Upper lobe of right lung (tissue), 1 donor: ENCODE measurements at places on chromosomes 11 and 22. TPM values are rescaled to one million over a fixed set of nuclear protein-coding genes. Genes with fewer than 3 reads are reported as not detected.

KDM4F gene
- not detected for total RNA-seq

DNA sequence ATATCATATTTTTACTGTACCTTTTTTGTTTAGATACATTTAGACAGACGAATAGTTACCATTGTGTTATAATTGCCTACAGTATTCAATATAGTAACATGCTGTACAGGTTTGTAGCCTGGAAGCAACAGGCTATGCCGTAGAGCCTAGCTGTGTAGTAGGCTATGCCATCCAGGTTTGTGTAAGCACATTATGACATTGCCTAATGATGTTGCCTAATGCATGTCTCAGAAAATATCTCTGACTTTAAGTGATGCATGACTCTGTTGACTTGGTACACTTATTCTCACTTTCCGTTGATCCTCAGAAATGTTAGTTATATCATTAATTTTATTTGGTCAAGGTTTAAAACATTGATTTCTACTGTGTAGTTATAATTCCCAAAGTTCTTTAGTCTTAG lies 39.9 kb downstream of the OR2AT4 start:
- H3K4me1 ChIP-seq: no peaks in the 10 kb centered on the region
- H3K36me3 ChIP-seq: no peaks in the 10 kb centered on the region
- no peak overlapping the region for H3K27ac ChIP-seq
- H3K27me3 ChIP-seq: no peaks in the 10 kb centered on the region
- H3K4me3 ChIP-seq: no peak overlapping the region
- no peak for DNase-seq

HEPN1 gene
- not detected for total RNA-seq

SCGB2A2 gene
- total RNA-seq: not detected

DNA sequence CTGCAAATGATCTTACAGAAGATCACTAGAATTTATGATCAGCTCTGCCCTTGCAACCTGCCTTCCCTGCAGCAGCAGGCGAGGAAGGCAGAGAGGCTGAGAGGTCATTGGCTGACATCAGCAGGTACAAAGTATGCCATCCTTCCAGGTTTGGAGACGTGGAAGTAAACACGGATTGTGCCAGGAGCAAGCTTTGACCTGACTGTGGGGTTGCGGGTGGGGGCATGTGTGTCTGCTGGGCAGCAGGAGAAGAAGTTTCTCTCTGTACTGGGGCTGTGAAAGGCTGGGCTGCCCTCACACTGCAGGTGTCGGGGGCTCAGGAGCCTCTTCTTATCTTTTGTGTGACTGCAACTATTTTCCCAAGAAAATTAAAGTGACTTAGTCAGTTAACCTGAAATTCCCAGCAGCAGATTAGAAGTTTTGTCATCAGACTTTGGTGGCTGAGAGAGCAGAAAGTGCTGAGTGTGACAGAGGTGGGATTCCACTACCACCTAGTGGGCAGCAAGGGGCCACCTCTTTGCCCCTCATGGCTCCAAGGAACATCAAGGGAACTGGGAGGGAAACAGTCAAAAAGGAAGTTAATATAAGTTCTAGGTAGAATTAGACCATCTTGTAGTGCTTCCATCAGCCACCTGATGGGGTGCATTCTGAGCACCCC lies 565.9 kb downstream of the ETS1 start:
- no peak overlapping the region for H3K4me3 ChIP-seq
- DNase-seq: no peak
- H3K36me3 ChIP-seq: no peaks in the 10 kb centered on the region
- no peak overlapping the region for H3K27ac ChIP-seq
- H3K27me3 ChIP-seq: no peaks in the 10 kb centered on the region
- no peaks in the 10 kb centered on the region for H3K4me1 ChIP-seq

DNA sequence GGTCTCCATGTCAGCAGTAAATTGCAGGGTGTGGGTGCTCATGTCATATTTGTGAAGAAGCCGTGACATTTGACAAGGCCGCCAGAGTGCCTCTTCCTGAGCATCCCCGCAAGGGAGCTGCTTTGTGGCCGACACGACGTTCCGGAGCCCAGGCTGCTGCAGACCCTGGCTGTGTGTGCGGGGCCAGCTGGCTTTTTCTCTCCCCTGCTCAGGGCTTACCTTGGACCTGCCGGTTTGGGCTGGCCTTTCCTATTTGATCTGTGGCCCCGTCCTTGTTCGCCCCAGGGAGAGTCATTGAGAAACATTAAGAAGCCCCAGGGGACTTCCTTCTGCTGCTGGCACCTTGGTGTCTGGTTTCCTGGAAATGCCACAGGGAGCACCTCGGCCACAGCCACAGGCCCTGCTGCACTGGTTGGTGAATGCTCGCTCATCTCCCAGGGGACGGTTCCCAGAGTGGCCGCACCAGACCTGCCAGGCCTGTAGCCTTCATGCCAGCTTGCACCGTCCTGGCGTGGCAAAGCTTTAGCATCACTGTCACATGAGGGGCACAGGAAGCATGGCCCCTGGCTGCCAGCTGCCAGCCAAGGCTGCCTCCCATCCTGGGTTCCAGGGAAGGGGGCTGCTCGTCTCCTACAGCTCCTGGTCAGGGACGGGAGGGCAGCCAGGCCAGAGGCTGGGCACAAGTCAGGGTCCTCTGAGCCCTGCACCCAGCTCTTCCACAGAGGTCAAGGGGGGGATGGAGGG lies 5.4 kb downstream of the GRK2 start:
- H3K36me3 ChIP-seq: peaks cover 15% of the 10 kb centered on the region
- peaks cover 93% of the 10 kb centered on the region for H3K4me1 ChIP-seq
- peak overlapping the region; percentile 93 for H3K4me3 ChIP-seq
- peak overlapping the region; percentile 93 for H3K27ac ChIP-seq

DNA sequence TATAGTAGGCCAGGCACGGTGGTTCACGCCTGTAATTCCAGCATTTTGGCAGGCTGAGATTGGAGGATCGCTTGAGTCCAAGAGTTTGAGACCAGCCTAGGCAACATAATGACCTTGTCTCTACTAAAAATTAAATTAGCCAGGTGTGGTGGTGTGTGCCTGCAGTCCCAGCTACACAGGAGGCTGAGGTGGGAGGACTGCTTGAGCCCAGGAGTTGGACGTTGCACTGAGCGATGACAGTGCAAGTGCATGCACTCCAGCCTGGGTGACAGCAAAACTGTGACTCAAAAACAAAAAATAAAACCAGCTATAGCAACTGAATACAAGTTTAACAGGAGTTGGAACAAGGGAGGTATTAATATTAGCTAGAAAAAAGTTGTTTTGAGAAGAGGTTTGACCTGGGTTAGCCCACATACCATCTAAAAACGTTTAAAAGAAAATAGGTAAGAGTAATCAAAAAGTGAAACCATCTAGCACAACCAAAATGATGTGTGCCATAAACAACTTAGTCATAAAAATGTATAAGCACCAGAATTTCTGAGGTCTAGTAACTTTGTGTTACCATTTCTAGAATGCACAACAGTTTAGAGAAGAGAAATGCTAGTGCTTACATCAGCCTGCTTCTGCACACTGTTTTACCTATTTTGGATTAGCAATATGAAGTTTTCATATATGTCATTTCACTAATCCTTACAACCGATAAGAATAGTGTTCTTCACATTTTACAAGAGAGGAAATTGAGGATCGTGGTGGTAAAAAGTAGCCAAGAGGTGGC lies 26.5 kb downstream of the NARS2 start:
- no peaks in the 10 kb centered on the region for H3K27me3 ChIP-seq
- H3K36me3 ChIP-seq: no peaks in the 10 kb centered on the region
- no peak overlapping the region for H3K4me3 ChIP-seq
- H3K27ac ChIP-seq: no peak overlapping the region
- no peaks in the 10 kb centered on the region for H3K4me1 ChIP-seq
- no peak for DNase-seq

- no peaks in the 10 kb centered on the region for H3K4me1 ChIP-seq
- H3K36me3 ChIP-seq: no peaks in the 10 kb centered on the region
- H3K4me3 ChIP-seq: no peak overlapping the region
- DNase-seq: peak; percentile 60
- H3K27me3 ChIP-seq: peaks cover 42% of the 10 kb centered on the region
These were observed 3.9 kb upstream of the MUC5B start for GRCh38 chr11:1218788-1219445.

DNA sequence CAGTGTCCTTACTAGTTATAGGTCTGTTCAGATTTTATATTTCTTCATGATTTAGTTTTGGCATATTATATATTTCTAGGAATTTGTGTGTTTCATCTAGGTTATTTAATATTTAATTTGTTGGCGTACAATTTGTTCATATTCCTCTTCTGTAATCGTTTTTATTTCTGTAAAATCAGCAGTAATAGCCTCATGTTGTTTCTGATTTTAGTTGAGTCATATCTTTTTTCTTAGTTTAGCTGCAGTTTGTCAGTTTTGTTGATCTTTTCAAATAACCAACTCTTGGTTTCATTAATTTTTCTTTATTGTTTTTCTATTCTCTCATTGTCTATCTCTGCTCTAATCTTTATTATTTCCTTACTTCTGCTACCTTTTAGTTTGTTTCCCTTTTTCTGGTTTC lies 20.3 kb downstream of the GLB1L2 start:
- H3K27ac ChIP-seq: no peak overlapping the region
- DNase-seq: no peak
- no peak overlapping the region for H3K4me3 ChIP-seq

DNA sequence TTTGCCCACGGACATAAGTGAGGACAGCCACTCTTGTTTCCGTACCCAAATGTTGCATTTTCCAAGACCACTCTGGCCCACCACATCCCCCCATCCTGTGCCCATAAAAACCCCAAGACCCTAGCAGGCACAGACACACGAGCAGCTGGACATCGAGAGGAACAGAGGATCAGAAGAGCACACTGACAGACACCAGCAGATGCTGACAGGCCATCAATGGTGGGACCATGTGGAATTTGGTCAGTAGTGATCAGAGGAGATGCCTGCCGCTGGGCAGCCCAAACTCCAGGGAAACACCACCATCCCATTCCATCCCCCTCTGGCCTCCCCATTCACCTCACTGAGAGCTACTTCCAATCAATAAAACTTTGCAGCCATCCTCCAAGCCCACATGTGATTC lies 87.0 kb downstream of the DLG2 start:
- no peak overlapping the region for H3K27ac ChIP-seq
- H3K4me3 ChIP-seq: no peak overlapping the region
- no peaks in the 10 kb centered on the region for H3K36me3 ChIP-seq
- no peaks in the 10 kb centered on the region for H3K4me1 ChIP-seq

DNA sequence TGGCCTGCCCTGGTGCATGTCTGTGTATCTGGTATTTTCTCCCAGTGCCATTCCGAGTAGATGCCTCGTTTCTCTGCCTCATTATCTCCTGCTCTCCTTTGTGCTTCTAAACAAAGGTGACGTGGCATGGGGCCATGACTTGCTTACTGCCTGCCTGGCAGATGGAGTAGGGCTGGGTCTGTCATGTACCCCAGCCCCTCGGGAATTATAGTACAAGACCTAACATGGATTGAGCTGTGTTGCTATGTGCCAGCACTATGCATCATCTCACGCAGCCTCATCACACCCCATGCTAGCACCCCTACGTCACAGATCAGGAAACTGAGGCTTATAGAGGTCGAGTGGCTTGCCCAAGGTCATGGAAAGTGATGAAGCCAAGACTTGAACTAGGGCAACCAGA lies 88.1 kb downstream of the GALNT18 start:
- no peak overlapping the region for H3K27ac ChIP-seq
- no peaks in the 10 kb centered on the region for H3K27me3 ChIP-seq

RFPL3 gene
- not detected for total RNA-seq

GRCh38 chr11:77436506-77436905 lies 37.4 kb downstream of the PAK1 start:
- no peak for DNase-seq
- no peaks in the 10 kb centered on the region for H3K4me1 ChIP-seq
- H3K27me3 ChIP-seq: no peaks in the 10 kb centered on the region
- H3K36me3 ChIP-seq: no peaks in the 10 kb centered on the region

RASD2 gene
- total RNA-seq: 4.1 TPM

- H3K27ac ChIP-seq: peak overlapping the region; percentile 80
- peaks cover 8% of the 10 kb centered on the region for H3K4me1 ChIP-seq
- DNase-seq: peak; percentile 84
- peak overlapping the region; percentile 70 for H3K4me3 ChIP-seq
These were observed 1.5 kb downstream of the GALNT18 start for GRCh38 chr11:11620173-11620920.

RBMXL2 gene
- not detected for total RNA-seq

DNA sequence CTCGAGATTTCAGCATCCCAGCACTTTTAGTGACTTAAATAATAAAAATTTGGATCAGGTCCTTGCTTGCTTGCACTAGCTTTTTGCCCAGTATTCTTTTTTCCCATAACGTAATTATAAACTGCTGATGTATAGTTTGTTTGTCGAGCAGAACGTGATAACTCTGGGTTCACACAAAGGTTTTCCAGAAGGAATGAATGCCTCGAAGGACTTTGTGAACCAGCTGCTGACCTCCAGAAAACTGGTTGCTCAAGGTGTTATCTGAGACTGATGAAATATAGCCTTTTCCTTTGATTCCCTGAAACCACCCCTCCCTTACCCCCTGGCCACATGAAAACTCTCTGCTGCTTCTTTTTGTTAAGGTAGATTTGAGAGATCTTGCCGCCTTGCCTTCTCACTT lies 229.1 kb upstream of the CARD18 start:
- no peaks in the 10 kb centered on the region for H3K4me1 ChIP-seq
- no peaks in the 10 kb centered on the region for H3K36me3 ChIP-seq
- no peak overlapping the region for H3K4me3 ChIP-seq
- no peaks in the 10 kb centered on the region for H3K27me3 ChIP-seq

NCAPH2 gene
- total RNA-seq: 51.8 TPM

SYCE3 gene
- total RNA-seq: not detected

SERPING1 gene
- 490 TPM for total RNA-seq

LSP1 gene
- total RNA-seq: 78.2 TPM

GRCh38 chr11:19853016-19853415 lies 140.4 kb downstream of the NAV2 start:
- no peaks in the 10 kb centered on the region for H3K4me1 ChIP-seq
- DNase-seq: no peak
- H3K27me3 ChIP-seq: no peaks in the 10 kb centered on the region
- no peaks in the 10 kb centered on the region for H3K36me3 ChIP-seq
- H3K27ac ChIP-seq: no peak overlapping the region

DNA sequence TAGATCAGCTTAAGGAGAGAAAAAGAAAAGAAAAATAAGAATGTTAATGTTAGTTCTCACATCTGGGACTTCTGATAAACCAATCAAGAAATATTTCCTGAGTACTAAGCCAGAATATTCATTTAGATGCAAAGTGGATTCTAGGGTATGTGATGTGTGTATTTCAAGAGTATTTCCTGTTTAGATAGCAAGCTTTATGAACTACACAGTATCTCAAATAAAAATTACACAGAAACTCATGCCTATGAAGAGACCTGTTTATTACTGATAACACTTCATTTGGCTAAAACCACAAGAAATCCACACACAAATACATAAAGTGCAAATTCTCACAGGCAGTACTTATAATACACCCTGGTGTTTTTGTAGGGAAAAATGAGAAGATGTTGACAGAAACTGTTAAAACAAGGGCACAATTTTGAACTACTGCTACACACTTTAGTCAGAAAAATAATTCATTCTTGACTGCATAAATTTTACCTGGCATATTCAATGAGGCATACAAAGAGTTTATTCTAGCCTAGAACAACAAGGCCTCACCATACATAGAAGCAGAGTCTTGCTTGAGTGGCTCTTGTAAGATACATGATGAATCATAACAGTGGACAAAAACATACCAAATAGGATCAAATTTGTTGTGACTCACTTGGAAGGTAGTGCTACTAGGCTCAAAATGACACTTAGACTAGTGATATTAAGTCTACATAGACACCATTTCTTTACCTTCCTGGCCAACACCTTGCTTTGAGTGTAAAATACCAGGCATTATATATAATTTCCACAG lies 18.8 kb upstream of the P4HA3 start:
- DNase-seq: no peak
- H3K27me3 ChIP-seq: no peaks in the 10 kb centered on the region
- H3K36me3 ChIP-seq: no peaks in the 10 kb centered on the region
- no peak overlapping the region for H3K4me3 ChIP-seq
- peaks cover 15% of the 10 kb centered on the region for H3K4me1 ChIP-seq

- peak within 1 kb of the TSS; percentile 74 for H3K4me3 ChIP-seq
- H3K27ac ChIP-seq: peak within 1 kb of the TSS; percentile 96
- H3K36me3 ChIP-seq: peaks cover 58% of the 10 kb centered on the region
- peaks cover 15% of the 10 kb centered on the region for H3K4me1 ChIP-seq
- no peaks in the 10 kb centered on the region for H3K27me3 ChIP-seq
These were observed at the start of gene STX5 for GRCh38 chr11:62831520-62832335. Gene STX5, minus strand, starts transcription at chr11:62832051. Its CDS starts 808 bp downstream, at chr11:62831243.
